ENCODE measurements at places on chromosomes 3 and 15.

DNA sequence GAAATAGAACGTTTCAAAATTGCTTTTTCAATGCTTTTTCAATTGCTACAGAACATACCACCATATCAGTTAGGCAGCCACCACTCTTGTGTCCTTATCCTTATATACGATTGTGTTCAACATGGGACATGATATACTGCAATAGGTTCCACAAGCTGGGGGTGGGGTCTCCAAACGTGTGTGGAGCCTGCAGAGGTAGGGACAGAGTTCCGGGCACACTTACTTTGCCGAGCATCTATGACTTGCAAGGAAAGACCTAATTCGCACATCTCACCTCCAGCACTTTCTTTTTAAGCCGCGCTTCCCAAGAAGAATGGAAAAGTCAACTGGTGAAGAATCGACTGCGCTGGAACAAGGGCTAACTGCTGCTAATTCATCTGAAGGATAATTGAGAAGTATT, 39.6 kb upstream of the SFMBT1 start:
- no peak for DNase-seq

GRCh38 chr3:89490129-89490528, 382.7 kb downstream of the EPHA3 start:
- DNase-seq, result no peak

DNA sequence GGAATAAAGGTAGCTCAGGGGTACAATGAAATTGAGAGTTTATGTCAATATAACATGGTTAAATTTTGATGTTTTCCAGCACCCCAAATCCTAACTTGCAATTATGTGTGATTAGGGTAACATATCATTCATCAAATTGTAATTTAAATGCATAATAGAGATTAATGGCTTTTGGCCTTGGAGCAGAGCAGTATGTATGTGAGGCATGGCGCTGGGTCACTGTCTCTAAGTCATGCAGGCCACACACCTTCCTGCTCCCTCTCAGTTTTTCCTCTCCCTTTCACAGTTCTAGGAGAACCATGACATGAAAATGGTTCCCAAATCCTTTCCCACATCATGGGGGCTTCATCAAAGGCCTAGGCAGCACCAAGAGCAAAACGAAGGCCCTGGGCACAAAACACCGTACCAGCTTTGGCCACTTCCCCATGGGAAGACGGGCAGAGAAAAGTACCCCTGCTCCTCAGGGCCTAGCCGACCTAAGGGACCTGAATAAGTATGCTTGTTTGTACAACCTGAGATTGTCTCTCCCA, 3.9 kb upstream of the SRP14 start:
- DNase-seq, result no peak

GRCh38 chr3:80190051-80190450, 422.3 kb upstream of the ROBO1 start:
- DNase-seq, result no peak

DNA sequence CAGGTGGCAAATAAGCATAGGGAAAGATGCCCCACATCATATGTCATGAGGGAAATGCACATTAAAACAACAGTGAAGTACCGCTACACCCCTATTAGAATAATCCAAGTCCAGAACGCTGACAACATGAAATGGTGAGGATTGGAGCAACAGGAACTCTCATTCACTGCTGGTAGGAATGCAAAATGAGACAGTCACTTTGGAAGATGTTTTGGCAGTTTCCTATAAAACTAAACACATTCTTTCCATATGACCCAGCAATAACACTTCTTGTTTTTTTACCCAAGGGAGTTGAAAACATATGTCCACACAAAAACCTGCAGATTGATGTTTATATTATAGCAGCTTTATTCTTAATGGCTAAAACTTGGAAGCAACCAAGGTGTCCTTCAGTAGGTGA, 116.4 kb upstream of the TOPAZ1 start:
- no peak for DNase-seq

DNA sequence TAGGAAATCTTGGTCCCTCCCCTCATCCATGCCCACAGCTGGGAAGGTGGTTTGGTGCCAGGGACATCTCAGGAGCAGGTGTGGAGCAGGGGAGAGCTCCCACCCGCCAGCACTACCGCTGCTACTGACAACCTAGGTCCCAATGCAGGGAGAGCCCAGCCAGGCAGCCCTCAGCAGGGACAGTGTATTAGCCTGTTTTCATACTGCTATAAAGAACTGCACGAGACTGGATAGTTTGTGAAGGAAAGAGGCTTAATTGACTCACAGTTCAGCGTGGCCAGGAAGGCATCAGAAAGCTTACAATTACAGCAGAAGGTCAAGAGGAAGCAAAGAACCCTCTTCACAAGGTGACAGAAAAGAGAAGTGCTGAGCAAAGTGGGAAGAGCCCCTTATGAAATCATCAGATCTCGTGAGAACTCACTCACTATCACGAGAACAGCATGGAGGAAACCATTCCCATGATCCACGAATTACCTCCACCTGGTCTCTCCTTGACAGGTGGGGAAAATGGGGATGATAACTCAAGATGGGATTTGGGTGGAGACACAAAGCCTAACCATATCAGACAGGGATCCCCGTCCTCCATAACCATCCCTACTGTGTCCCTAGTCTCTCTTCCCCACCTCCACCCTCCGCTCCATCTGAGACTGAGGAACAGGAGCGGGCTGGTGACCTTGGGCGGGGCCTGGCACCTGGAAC, 218.6 kb downstream of the TBC1D2B start:
- no peak for DNase-seq

GRCh38 chr3:14789640-14790285, 29.0 kb upstream of the FGD5 start:
- no peak for DNase-seq

DNA sequence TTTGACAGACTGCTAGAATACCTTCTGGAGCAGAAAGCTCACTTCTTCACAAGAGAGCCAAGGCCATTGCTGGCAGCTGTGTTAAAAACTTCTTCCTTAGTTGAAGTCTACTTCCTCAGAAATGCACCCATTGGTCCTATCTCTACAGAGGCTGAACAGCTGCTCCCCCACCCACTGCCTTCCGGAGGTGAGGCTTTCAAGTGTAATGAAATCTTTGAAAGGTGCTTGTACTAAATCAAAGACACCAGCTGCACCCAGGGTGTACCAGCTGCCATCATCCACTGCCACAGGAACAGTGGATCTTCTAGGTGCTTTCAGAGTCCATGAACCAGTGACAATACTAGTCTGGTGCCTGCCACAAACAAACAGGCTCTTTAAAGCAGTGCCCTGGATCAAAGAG, 26.4 kb upstream of the HERC1 start:
- DNase-seq, result no peak

DNA sequence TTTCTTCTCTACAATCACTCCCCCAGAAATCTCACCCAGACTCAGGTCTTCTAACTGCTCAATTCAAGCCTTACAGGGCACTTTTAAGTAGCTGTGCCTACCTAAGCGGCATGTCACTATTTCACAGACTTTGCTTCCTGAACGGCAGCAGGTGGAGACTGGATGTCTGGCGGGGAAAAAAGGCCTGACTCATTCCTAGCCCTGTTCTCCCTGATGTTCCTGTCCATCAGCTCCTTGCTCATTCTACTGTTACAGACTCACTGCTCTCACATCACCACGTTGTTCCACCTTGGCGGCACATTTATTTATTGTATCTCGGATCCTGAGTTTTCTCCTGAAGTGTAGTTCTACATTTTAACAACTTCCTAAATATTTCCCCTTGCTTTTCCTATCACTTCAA, 52.6 kb upstream of the ATP11B start:
- DNase-seq, result no peak

Measured in cerebellum (tissue), 4 donors.